Retina (tissue), 1 donor: ENCODE measurements at places on chromosomes 1 and 21.
A peak's percentile ranks its signal among the peaks of the same experiment; 100 is the strongest.

DNA sequence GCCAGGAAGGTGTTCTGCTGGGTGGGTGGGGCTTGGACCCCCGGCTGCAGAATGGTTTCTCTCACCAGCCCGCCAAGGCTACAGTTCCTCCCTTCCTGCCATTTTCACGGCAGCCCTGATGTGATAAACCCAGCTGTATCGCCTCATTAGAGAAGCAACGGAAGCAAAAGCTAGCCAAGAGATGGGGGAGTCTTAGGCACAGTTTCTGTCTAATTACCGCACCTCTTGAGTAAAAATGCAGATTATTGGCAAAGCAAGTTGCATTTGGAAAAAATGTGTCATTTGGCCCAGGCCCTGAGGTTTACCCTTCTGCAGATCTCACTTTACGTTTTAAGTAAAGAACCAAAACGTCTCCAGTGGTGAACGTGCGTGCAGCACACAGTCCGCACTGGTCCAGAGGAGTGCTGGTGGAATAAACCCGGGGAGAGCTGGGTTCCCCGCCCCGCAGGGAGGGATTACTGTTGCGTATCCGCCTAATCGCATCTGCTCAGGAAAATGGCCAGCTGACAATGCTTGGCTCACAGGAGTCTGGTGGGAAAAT, 109.9 kb downstream of the GALNT2 start:
- DNase-seq, result peak; percentile 79

GRCh38 chr1:87986130-87986866, 657.6 kb downstream of the LMO4 start:
- no peak for DNase-seq

- DNase-seq, result no peak
Measured at GRCh38 chr1:17028662-17029188, 17.0 kb upstream of the ATP13A2 start.

DNA sequence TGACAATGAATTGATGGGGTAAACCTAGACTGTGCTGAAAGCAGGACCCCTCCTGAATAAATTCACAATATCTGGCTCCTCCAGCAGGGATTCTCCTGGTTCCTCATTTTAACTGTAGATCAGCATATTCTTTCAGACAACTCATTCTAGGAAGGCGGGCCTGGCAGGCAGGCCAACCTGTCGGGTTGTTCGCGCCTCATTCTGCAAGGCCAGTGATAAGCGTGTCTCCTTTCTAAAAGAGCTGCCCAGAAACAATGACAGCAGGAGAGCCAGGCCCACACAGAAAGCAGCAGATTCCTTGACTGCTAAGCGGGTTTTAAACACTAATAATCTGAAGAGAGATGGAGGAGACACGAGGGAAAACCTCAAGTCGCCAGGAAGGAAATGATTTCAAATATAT, 70.0 kb downstream of the NTPCR start:
- peak; percentile 47 for DNase-seq

DNA sequence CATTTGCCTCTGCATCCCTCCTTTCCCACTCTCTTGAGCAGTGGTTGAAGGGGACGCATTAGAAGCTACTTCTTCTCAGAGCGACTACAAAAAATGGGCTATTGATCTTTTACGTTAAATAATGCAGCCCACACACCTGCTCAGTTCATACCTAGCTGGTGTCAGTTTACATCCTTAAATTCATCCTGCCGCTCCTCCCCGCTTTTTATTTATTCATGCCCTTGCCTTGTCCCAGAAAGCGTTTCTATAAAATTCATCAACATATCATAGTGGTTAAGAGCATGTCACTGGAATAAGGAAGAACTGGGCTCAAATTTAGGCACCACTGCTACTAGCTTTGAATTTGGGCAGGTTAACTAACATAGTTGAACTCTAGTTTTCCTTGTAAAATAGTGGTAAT, 66.0 kb upstream of the TINAGL1 start:
- no peak for DNase-seq

DNA sequence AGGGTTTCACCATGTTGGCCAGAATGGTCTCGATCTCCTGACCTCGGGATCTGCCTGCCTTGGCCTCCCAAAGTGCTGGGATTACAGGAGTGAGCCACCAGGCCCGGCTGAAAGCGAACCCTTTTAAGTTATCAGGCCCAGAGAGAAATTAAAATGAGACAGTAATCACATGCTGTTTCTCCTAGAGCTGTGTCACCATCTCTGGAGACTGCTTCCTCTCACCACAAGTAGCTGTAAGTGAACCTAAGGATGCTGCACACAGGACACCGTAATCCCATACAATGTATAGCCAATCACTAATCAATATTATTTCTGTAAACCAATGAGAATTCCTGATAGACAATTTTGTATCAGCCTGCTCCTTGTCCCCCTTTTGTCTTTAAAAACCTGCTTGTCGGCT, 5.7 kb upstream of the CSTB start:
- no peak for DNase-seq

GRCh38 chr1:16621300-16621658, 7.9 kb upstream of the NBPF1 start:
- DNase-seq, result no peak
